A549 treated with GW870086 at 1 μM for 4 hours (cell line): ENCODE measurements at places on chromosomes 11 and 22. TPM values are rescaled to one million over a fixed set of nuclear protein-coding genes. Genes with fewer than 3 reads are reported as not detected.

Gene PPFIBP2
- total RNA-seq, result 11.3 to 15.5 TPM (median 13.5 TPM) in 5 replicates

Gene SDHD
- 65.9 to 85.7 TPM (median 72.4 TPM) in 5 replicates for total RNA-seq

Gene HYLS1
- 11.7 to 13.6 TPM (median 12.9 TPM) in 5 replicates for total RNA-seq

Gene ENTHD1
- total RNA-seq, result not detected in 5 replicates

Gene BEST1
- total RNA-seq, result 2.4 to 5.4 TPM (median 2.9 TPM) in 5 replicates

Gene PRG3
- total RNA-seq, result not detected in 5 replicates

Gene SNX32
- total RNA-seq, result 0.05 to 0.08 TPM (median 0.07 TPM) in 3 of 5 replicates, not detected in the others

Gene TIMP3
- total RNA-seq, result 1.1 to 1.9 TPM (median 1.2 TPM) in 5 replicates

Gene THYN1
- 16.5 to 17.8 TPM (median 17.2 TPM) in 5 replicates for total RNA-seq

Gene NDUFC2
- 247 to 278 TPM (median 252 TPM) in 5 replicates for total RNA-seq

Gene DRG1
- 55.6 to 85.2 TPM (median 58.7 TPM) in 5 replicates for total RNA-seq

Gene SOX6
- total RNA-seq, result not detected in 5 replicates

Gene CAPN5
- 8.0 to 12.6 TPM (median 11.6 TPM) in 5 replicates for total RNA-seq

Gene DTX4
- total RNA-seq, result 3.7 to 5.0 TPM (median 4.5 TPM) in 5 replicates

Gene FZD4
- 0.67 to 1.5 TPM (median 1.3 TPM) in 5 replicates for total RNA-seq

Gene SLN
- total RNA-seq, result 0.52 to 2.1 TPM (median 1.6 TPM) in 5 replicates

Gene PHOX2A
- not detected in 5 replicates for total RNA-seq

Gene SLC25A18
- 0.15 to 0.59 TPM (median 0.18 TPM) in 5 replicates for total RNA-seq

Gene TMEM121B
- 0.10 to 0.19 TPM (median 0.15 TPM) in 5 replicates for total RNA-seq

Gene C1QTNF5
- not detected in 5 replicates for total RNA-seq

Gene RIBC2
- 1.4 to 2.3 TPM (median 1.7 TPM) in 5 replicates for total RNA-seq

Gene TRIM49C
- not detected in 5 replicates for total RNA-seq

Gene DNAJB7
- not detected in 5 replicates for total RNA-seq

Gene SLC29A2
- 3.5 to 5.7 TPM (median 5.3 TPM) in 5 replicates for total RNA-seq

Gene GLYAT
- total RNA-seq, result not detected in 5 replicates

Gene CASP1
- 0.11 to 0.56 TPM (median 0.29 TPM) in 4 of 5 replicates, not detected in the other for total RNA-seq

Gene SMC1B
- total RNA-seq, result 0.03 TPM in 2 of 5 replicates, not detected in the others

Gene ST14
- total RNA-seq, result 0.09 to 0.30 TPM (median 0.14 TPM) in 5 replicates

Gene BATF2
- 0.61 to 1.3 TPM (median 0.67 TPM) in 5 replicates for total RNA-seq

Gene TSPAN32
- total RNA-seq, result not detected in 5 replicates

Gene ASRGL1
- total RNA-seq, result 10.2 to 14.3 TPM (median 13.9 TPM) in 5 replicates

Gene ALDH3B1
- total RNA-seq, result 115 to 137 TPM (median 130 TPM) in 5 replicates

Gene EFCAB6
- 0.17 to 0.69 TPM (median 0.45 TPM) in 5 replicates for total RNA-seq

Gene LARGE2
- total RNA-seq, result 2.0 to 3.4 TPM (median 2.9 TPM) in 5 replicates

Gene NEU3
- 2.5 to 4.6 TPM (median 4.2 TPM) in 5 replicates for total RNA-seq

Gene ADORA2A
- 0.48 to 1.1 TPM (median 0.84 TPM) in 5 replicates for total RNA-seq

Gene LDHAL6A
- total RNA-seq, result not detected in 5 replicates

Gene YPEL1
- total RNA-seq, result 0.16 to 0.54 TPM (median 0.30 TPM) in 5 replicates

Gene CCDC85B
- total RNA-seq, result 30.0 to 43.4 TPM (median 41.9 TPM) in 5 replicates

Gene MAPK8IP2
- 2.9 to 3.9 TPM (median 3.7 TPM) in 5 replicates for total RNA-seq

Gene SHISAL1
- 3.9 to 5.2 TPM (median 4.4 TPM) in 5 replicates for total RNA-seq

Gene TYR
- not detected in 5 replicates for total RNA-seq

Gene MPZL3
- 0.19 to 0.50 TPM (median 0.31 TPM) in 5 replicates for total RNA-seq

Gene C11orf65
- total RNA-seq, result 0.12 to 0.49 TPM (median 0.14 TPM) in 3 of 5 replicates, not detected in the others

Gene TMEM191C
- 0.49 to 1.5 TPM (median 0.74 TPM) in 5 replicates for total RNA-seq
